ENCODE measurements at places on chromosomes 2 and 18.
A peak's percentile ranks its signal among the peaks of the same experiment; 100 is the strongest.

DNA sequence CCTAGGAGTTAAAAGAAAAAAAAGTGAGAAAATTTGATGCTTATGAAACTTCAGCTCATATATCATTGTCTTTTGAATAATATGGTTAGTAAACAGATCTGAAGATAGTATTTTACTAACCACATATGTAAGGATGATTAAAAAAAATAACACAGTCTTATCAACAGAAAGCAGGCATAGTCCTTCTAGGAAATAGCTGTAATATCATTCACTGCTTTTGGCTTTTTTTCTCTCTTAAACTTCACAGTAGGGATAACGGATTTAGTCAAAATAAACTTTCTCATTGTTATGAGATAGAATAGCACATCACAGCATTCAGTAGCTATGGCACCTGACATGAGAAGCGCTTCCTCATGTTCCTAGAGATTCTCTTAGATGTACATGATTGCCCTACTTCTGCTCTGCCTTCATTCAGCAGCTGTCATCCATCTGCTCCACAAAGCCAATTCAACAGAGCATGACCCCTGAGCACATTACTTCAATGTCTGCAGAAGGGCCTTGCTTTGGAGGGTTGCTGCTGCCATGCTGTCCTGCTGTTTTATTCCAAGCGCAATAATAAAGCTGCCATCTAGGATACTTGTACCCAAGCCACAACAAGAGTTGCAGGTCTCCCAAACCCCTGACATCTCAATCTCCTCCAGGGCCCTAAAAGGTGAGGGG is 67.0 kb downstream of the TTC21B start:
- DNase-seq, result no peak

DNA sequence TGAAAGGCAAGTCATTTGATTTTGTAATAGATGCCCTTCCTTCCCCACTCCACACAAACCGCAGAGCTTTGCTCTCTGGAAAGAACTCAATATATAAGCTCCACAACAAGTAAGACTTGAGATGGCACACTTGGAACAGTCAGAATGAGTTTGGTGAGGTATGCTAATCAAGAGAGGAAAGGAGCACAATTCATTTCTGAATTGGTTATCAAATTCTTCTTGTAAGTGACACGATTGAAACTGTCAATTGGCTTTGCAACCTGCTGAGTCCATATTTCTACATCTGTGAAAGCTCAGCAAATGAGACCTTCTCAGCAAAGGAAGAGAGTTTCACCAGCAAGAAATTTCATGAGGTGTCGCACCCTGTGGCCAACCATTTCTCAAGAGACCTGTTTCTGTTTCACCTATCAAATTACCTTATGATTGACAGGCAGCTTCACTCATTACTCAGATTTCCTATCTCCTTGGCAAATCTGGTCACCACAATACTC is 19.1 kb downstream of the CTLA4 start:
- DNase-seq, result peak; percentile 59

DNA sequence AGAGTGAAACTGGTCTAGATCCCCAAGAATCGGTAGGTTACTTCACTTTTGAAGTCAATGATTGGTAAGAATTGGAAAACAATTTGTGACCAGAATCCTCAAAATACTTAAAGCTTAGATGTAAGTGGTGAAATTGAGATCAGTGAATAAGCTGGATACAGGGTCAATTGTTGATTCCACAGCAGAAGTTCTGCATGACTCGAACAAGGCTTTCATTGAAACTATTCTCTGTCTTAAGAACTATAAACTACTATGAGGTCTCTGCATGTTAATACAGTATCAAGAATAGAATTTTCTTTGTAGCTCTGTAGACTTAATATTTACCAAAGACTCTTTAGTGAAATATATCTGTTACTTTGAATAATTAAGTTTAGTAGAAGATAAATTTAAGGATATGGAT is 324.2 kb upstream of the FIGN start:
- no peak for DNase-seq

- DNase-seq, result no peak
These were observed 20.6 kb downstream of the DUSP11 start for GRCh38 chr2:73759285-73759764.

DNA sequence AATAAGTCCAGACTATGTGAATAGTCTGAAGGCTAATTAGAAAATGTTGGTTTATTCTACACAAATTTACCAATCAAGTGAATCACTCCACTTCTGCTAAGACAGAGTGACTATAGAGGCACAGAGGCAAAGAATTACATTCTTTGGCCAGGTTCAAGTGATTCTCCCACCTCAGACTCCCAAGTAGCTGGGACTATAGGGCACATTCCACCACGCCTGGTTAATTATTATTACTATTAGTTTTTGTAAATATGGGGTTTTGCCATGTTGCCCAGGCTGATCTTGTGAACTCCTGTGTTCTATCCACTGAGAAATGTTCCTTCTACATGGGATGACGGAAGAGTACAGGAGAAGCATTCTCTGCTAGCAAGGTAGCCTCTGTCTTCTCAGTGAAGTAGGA is 37.6 kb upstream of the PSME4 start:
- DNase-seq, result no peak

- DNase-seq, result no peak
These were observed 12.6 kb downstream of the SPOPL start for GRCh38 chr2:138514173-138514572.

Data from activated CD4-positive, alpha-beta T cell treated with anti-CD3 and anti-CD28 coated beads, Interleukin-2, amount 50 U/mL, for 48 hours (primary cell).